ENCODE measurements at places on chromosomes 12 and 14. TPM values are rescaled to one million over a fixed set of nuclear protein-coding genes. Genes with fewer than 3 reads are reported as not detected.

GRCh38 chr12:109832541-109833306 is 474 bp downstream of the TRPV4 start:
- no peak for DNase-seq
- peak overlapping the region; percentile 50 for H3K4me3 ChIP-seq
- H3K27me3 ChIP-seq = no peaks in the 10 kb centered on the region
- peaks cover 24% of the 10 kb centered on the region for H3K4me1 ChIP-seq

DNA sequence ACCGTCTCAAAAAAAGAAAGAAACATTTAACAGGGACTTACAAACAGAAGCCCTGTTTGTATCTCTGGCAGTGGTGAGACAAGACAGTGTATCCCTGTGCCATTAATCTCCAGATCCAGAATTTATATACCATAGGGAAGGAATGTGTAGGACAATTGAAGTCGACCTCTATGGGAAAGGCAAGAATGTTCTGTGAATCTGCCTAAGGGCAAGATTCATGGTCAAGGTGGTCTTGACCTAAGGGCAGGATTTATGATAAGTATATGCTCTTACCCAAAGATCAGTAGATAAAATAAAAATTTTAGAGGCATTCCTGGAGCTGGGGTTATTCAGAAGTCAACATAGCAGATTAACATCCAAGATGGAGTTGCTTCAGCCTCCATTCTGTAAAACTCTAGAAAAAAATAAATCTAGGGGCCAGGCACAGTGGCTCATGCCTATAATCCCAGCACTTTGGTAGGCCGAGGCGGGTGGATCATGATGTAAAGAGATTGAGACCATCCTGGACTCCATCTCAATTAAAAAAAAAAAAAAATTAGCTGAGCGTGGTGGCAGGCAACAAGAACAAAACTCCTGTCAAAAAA is 21.0 kb upstream of the SP1 start:
- no peak overlapping the region for H3K27ac ChIP-seq
- H3K27me3 ChIP-seq = no peaks in the 10 kb centered on the region
- no peak for DNase-seq
- peaks cover 2% of the 10 kb centered on the region for H3K4me1 ChIP-seq
- no peak overlapping the region for H3K4me3 ChIP-seq

- no peaks in the 10 kb centered on the region for H3K4me1 ChIP-seq
- DNase-seq = no peak
- no peaks in the 10 kb centered on the region for H3K27me3 ChIP-seq
- no peak overlapping the region for H3K4me3 ChIP-seq
These were observed 200.7 kb downstream of the KCNH5 start for GRCh38 chr14:62844546-62844945.

DNA sequence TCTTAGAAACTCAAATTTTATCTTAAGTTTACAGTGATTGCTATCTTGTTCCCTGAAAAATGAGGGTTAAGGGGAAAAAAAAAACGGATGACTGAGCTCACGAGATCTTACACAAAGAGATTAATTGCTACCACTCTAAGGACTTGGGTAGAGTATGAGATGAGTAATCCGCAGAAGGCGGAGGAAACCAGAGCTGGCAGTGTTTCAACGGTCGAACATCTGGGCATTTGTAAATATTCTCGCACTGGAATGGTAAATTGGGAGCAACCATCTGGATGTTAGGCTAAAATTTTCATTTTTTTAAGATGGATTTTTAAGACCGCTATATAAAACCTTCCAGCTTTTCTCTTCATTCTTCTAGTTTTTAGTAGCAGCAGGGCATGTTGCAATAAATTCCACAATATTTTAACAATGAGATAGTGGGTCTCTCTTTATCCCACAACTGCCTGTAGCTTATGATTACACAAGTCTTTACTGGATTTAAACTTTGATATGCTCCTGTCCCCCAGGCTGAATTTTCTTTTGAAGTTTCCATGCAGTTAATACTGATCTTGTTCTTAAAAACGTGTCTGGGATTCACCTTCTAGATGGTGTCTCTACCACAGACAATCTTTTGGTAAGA is 1324.1 kb downstream of the AACS start:
- H3K4me3 ChIP-seq = no peak overlapping the region
- no peaks in the 10 kb centered on the region for H3K27me3 ChIP-seq
- H3K27ac ChIP-seq = no peak overlapping the region

- peaks cover 7% of the 10 kb centered on the region for H3K4me1 ChIP-seq
- peaks cover 2% of the 10 kb centered on the region for H3K36me3 ChIP-seq
These were observed 4.3 kb downstream of the TMEM106C start for GRCh38 chr12:47967461-47968321.

- H3K36me3 ChIP-seq = no peaks in the 10 kb centered on the region
- H3K27me3 ChIP-seq = peaks cover 45% of the 10 kb centered on the region
- no peaks in the 10 kb centered on the region for H3K4me1 ChIP-seq
- H3K27ac ChIP-seq = no peak overlapping the region
- no peak overlapping the region for H3K4me3 ChIP-seq
These were observed 1.7 kb downstream of the NDRG2 start for GRCh38 chr14:21023174-21023573.

The FGF23 gene
- total RNA-seq = not detected

- no peaks in the 10 kb centered on the region for H3K27me3 ChIP-seq
- DNase-seq = no peak
- H3K4me3 ChIP-seq = no peak overlapping the region
These were observed 169.2 kb downstream of the PIWIL1 start for GRCh38 chr12:130506844-130507243.

The MBD6 gene
- total RNA-seq = 85.6 TPM

DNA sequence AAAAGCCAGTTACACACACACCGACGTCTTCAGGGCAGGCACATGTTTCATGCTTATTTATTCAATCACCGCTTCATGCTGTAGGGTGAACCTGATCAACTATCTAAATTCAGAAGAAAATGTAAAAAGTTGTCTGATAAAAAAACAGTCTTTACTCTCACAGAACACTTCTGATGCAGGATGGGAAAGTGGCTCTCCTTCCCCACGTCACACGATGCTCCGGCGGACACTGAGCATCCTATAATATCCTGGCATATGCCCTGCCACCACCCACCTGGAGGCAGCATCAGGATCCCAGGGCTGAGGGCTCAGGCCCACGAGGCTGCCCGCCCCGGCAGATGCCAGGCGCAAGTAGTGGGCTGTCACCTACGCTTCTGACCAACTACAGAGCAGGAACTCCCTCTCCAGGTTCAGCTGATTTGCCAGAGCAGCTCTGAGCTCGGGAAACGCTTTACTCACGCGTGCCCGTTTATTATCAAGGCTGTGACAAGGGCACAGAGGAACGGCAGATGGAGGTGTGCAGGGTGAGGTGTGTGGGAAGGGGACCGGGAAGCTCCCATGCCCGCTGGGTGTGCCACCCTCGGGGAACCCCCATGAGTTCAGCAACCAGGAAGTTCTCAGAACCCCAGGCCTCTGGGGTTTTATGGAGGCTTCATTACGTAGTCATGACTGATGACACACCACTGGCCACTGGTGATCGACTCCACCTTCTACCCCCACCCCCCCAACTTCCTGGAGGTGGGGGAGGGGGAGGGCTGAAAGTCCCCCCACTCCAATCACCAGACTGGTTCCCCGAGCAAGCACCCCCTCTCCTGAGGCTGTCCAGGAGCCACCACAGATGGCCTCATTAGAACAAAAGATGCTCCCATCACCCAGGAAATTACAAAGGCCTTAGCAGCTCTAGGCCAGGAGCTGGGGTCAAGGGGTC is 32.1 kb downstream of the SLC15A4 start:
- no peaks in the 10 kb centered on the region for H3K27me3 ChIP-seq
- H3K4me3 ChIP-seq = no peak overlapping the region
- H3K36me3 ChIP-seq = peaks cover 2% of the 10 kb centered on the region
- peaks cover 30% of the 10 kb centered on the region for H3K4me1 ChIP-seq
- no peak for DNase-seq

DNA sequence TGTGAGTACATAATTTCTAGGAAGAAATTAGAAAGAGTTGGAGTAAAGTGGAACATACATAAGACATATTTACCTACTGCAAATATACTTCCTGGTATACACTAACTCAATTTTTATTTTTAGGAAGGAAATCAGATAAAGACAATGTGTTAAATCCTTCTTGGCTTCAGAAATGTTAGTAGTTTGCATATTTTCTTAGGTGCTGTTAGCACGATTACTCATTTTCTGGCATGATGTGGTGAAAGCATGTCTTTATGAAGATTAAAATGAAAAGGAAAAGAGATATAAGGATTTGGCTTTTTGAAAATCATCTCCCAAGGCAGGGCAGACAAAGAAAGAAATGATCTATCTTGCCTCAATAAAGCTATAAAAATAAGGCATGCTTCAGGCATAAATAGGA is 287.6 kb upstream of the E2F7 start:
- peak; percentile 13 for DNase-seq
- H3K27me3 ChIP-seq = no peaks in the 10 kb centered on the region
- H3K36me3 ChIP-seq = no peaks in the 10 kb centered on the region

- no peaks in the 10 kb centered on the region for H3K36me3 ChIP-seq
- no peaks in the 10 kb centered on the region for H3K27me3 ChIP-seq
- no peak overlapping the region for H3K4me3 ChIP-seq
- DNase-seq = no peak
- no peak overlapping the region for H3K27ac ChIP-seq
- H3K4me1 ChIP-seq = no peaks in the 10 kb centered on the region
These were observed 436.1 kb downstream of the TMEM132D start for GRCh38 chr12:129467726-129468125.

Measured in endothelial cell of umbilical vein (primary cell).